ENCODE measurements at places on chromosomes 12 and 14.

DNA sequence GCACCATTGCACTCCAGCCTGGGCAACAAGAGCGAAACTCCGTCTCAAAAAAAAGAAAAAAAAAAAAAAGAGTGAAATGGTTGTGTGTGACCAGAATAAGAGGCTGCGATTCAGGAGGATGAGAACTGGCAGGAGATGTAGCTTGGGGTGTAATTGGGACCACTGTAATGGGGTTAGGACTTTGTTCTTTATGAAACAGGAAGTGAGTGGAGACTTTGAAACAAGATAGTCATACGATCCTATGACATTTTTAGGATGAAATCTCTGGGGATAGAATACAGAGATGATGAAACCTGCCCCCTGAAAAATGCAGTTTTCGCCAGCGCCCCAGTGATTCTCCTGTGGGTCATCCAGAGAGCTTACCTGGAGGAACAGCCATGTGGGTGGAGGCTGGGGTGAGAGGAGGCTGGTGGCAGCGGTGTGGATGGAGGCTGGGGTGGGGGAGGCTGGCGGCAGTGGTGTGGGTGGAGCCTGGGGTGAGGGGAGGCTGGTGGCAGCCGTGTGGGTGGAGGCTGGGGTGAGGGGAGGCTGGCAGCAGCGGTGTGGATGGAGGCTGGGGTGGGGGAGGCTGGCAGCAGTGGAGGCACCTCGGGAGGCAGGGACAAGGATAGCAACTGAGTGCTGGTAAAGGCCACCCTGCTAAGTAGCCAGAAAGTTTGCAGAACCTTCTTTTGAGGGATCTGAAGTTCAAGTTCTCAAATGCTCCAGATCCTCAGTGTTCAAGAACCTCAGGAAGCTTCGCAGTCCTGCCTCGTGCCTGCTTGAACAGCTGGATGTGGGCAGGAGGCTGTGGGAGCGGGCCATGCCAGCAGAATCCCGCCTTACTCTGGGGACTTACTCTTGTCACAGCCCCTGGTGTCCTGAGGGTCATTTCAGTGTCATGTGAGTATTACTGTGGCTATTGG, 20.2 kb downstream of the FBXL14 start:
- no peak for DNase-seq

DNA sequence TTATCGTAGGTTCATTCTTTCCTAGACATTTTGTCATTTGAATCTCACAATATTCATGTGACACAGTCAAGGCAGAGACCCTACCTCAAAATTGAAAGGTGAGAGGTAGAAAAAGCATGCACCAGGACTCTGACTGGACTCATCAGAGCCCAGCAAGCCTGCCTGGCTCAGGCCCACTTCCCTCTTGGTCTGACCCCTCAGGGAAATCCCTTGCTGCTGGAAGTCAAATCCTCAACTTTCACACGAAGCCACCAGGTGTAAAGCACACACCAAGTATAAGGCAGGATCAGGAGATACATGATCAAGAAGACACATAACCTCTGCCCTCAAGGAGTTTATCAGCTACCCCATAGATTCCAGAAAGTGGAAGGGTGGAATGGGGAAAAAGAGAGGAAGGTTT, 18.8 kb downstream of the NIN start:
- DNase-seq, result no peak

- DNase-seq, result no peak
These were observed 4.1 kb downstream of the EVL start for GRCh38 chr14:100069161-100069800.

DNA sequence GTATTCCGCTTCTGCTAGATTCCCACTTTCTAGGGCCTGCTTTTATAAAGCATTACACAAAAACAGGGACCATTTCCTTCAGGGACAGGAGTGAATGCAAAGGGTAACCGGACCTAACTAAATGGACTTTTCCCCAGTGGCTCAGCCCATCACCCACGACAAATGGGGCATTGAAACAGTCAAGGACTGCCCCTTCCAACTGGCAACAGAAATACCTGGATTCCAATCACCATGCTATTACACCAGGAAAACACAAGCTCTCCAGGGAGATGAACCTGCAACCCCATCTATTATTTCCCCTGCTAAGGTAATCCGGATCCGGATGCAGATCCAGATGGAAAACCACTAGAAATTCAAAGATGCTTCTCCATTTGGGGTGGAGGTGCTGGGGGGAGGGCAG, 1.0 kb downstream of the MPHOSPH9 start:
- DNase-seq, result no peak

DNA sequence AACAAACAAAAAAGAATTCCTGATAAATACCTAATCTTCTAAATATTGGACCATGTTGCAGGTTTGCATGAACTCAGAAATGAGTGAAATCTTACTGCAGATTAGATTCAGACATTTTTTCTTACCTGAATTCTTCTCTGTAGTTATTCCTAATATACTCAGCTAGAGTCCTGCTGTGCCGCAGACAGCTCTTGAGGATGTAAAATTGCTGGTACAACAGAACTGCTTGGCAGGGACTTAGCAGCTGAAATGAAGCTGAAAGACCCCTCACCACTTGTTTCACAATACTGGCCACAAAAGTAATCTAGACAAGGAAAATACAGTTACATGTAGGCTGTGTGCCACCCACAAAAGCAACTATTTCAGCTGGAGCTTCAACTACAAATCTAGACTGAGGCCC, 48.3 kb upstream of the KICS2 start:
- DNase-seq, result no peak

GRCh38 chr12:130130346-130130745, 31.9 kb upstream of the FZD10 start:
- no peak for DNase-seq

DNA sequence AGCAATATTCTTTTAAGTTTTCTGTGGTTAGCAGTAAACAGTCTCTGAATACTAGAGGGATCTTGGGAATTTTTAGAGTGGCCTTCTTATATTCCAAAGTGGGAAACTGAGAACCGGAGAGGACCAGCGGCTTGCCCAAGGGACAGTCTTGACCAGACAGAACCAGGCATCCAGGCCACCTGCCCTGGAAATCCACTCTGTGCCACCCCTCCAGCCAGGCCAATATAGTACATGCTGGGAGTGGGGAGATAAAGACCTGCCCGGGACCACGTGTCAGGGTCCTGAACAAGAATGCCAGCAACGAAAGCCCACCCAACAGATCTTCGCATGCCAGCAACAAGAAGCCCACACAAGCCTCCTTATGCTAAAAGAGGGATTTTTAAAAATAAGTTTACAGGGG, 49.4 kb upstream of the RIN3 start:
- DNase-seq, result no peak

GRCh38 chr12:106304001-106304421, 1.5 kb downstream of the TCP11L2 start:
- DNase-seq, result no peak

- DNase-seq, result no peak
These were observed 83.1 kb downstream of the SLC16A7 start for GRCh38 chr12:59678759-59679411.

DNA sequence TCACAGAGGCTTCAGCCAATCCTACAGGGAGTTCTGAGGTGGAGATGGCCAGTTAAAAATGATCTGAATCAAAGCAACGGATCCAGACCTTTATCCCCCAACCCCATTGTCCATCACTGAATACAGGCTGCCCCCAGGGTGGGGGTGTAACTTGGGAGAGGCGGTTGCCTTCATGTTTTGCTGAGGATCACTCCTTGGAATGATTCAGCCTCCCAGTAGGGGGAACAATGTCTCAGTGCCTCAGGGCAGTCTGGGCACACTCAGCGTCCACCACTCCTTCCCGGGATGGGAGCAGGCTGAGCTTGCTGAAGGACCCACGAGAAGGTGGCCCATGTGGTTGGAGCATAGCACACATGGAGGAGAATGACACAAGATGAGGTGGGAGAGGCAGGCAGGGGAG, 60.2 kb downstream of the RFX4 start:
- DNase-seq, result no peak

DNA sequence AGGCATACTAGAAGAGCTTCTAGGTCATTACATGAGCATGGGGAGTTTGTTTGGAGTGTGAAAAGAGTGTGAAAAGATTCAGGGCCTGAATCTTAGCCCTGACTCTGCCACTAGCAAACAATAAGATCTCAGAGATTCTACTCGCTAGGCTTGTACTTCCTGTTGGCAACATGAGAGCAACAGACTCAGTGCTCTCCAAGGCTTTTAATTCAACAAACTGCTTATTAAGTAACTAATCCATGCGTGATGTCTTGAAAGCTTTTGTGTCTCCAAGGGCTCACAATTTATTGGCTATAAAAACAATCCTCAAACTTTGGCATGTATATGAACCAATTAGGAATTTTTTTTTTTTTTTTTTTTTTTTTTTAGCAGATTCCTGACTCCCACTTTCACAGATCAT, 105.1 kb downstream of the STXBP6 start:
- peak; percentile 34 for DNase-seq

- no peak for DNase-seq
These were observed 29.0 kb downstream of the RTL1 start for GRCh38 chr14:100874411-100875091.

DNA sequence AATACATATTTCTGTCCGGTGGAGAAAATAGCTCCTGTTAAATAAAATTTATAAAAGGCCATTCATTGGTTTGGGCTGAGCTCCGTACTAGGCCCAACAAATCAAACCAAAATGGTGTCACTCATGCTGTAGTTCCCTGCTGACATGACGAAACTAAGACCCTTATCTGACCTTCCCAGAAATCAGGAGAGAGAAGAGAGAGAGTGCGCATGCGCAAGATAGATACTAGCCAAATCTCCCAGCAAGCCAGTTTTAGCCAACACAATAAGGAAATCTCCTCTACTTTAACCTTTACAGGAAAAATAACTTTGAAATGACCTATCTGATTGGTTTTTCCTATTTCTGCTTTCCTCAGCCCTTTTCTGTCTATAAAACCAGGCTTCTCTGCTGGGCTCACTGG, 152.7 kb upstream of the RMST start:
- no peak for DNase-seq

GRCh38 chr14:76053572-76054355, 68.2 kb downstream of the IFT43 start:
- no peak for DNase-seq

DNA sequence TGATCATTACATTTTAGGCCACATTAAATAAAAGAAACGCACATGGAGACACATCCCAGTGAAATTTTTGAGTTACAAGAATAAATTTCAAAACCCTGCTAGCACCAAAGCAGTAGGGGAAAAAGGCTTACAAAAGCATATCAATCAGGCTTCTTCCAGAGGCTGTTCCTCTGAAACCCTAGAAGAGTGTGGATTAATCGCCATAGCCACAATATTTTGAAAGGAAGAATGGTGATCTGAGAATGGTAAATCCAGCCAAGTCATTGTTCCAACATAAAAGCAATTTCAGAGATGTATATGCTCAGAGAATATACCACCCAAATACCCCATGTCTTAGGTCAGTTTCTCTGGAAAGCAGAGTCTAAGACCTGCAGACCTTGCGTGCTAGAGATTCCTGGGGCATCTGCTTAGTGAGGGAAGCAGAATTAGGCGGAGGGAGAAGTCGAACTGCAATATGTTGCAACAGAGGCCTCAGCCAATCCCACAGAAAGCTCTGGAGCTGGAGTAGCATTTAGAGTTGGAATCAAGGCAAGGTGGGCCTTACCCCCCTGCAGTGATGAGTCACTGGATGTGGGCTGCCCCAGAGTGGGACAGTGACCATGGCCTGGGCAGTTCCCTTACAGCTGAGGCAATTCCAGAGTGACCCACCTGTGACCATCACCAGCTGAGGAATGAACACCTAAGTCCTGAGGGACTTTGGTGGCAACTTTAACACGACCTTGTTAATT, 125.2 kb downstream of the NTF3 start:
- no peak for DNase-seq

DNA sequence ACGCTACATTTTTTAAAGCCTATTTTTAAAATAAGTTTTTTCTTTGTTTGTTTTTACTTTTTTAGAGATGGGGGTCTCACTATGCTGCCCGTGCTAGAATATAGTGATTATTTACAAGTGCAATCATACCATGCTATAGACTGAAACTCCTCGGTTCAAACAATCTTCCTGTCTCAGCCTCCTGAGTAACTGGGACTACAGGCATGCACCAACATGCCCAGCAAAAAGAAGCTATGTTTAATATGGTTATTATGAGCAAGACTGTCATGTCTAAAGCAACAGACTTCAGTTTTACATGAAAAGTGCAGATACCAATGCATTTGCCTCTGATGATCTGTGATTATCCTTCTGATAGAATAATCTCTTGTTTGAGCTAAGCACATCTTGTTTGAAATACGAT, 45.6 kb upstream of the SGPP1 start:
- peak; percentile 14 for DNase-seq

DNA sequence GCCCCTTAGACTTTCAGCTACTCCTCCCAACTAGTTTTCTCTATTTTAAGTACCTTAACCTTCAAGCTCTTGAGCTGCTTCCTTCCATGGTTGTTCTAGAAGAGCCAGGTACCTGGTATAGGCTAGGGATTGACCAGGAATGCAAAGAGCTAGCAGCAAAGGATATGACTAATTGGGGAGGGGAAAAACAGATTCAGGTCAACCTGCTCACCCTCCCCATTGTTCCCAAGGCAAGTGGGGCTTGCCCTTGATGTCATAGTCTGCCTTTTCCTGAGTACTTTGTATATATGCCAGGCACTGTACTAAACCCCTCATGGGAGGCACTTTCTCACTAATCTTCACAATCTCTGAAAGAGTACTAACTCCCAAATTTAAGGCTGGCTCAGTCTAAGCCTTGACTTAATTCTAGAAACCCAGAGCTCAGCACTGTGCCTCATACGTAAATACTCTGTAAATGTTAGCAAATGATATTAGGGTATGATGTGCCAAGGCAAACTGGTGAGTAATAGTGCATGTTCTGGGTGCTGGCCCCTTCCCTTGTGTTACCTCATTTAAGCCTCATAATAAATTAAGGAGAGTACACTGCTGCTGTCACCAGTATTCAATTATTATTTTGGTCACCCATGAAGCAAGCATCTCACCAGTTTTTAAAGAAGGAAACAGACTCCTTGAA, 42.2 kb downstream of the SUDS3 start:
- DNase-seq, result no peak

DNA sequence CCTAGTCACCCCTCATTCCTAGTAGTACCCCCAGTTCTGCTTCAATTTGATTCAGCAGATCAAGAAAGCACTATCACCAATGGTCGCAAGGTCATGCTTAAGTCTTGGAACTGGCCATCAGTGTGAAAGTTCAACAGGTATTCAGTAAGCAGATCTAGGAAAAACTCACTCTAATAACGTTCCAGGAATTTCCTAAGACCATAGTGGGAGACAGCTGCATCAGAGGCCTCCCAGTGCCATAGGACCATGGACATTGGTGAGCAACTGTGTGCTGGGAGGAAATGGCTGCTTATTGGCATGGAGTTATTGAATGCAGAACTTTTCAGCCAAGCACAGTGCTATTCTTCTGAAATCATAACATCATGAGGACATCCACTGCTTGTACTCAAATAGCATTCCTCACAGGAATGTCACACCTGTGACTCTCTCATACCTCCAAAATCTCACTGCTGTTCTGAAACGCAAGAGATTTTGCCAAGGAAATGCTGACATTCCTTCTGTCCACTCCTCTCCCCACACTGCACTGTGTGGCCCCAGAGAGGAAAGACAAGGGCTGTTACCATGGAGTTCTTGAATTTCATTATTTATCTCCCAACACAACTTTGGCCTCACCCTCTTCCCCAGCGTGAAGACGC, 30.9 kb upstream of the MDM2 start:
- no peak for DNase-seq

- no peak for DNase-seq
These were observed 203.3 kb upstream of the SRRM4 start for GRCh38 chr12:118778077-118778476.

All from prostate gland (tissue), 2 donors.